Suppressor macrophage treated with lipopolysaccharide for 4 hours (primary cell): ENCODE measurements at places on chromosomes 3 and 15.

- DNase-seq = no peak
Observed at GRCh38 chr3:122025296-122025695, 3.2 kb upstream of the ILDR1 start.

DNA sequence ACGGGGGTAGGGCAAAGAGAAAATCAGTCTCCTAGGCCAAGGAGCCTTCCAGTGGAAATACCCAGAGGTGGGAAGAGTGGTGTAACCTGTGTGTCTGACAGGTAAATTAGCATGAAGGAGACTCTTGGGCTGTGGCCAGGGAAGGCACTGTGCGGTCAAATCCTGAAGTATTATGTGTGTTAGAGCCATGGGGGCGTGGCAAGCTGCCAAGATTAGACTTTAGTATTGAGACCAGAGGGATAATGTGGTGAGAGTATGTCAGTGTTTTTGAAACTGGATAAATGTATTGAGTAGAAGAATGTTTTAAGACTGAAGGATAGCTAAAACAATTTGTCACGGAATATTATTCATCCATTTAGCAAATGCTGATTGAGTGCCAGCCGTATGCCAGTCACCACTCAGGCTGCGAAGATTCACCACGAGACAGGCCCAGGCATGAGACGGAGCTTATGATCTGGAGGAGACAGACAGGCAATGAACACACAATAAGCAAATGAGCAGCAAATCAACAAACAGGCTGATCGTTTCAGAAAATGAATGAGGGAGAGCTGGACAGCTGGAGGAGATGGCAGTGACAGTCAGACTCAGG lies 445.9 kb downstream of the MCTP2 start:
- DNase-seq = no peak

DNA sequence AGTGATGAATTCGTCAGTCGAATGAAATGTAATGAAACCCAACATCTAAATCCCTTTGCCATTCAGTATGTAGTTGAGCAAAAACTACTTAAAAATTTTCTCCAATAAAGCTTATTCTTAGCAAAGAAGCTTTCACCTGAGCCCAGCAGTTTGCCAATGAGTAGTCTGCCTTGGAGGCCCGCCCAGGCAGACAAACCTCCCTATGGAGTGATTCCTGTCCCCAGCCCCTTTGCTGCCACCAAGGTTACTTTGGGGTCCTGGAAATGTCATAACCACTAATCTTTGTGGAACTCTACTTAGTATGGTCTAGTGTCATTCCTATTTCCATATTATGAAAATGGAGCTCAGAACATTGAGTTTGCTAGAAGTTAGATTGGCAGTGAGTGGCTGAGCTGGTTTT lies 12.1 kb downstream of the UBAP1L start:
- no peak for DNase-seq

DNA sequence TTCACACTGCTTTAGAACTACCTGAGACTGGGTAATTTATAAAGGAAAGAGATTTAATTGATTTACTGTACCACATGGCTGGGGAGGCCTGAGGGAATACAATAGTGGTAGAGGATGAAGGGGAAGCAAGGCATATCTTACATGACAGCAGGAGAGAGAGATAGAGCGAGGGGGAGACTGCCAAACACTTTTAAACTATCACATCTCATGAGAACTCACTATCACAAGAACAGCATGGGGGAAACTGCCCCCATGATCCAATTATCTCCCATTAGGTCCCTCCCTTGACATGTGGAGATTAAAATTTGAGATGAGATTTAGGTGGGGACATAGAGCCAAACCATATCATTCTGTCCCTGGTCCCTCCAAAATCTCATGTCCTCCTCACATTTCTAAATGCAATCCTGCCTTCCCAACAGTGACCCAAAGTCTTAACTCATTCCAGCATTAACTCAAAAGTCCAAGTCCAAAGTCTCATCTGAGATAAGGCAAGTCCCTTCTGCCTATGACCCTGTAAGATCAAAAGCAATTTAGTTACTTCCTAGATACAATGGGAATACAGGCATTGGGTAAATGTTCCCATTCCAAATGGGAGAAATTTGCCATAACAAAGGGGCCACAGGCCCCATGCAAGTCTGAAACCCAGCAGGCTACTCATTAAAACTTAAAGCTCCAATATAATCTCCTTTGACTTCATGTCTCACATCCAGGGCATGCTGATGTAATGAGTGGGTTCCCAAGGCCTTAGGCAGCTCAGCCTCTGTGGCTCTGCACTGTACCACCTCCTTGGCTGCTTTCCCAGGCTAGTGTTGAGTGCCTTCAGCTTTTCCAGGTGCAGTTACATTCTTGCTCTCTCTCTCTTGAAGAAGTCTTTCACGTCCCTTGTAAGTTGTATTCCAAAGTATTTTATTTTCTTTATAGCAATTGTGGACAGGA lies 481.7 kb upstream of the TGFBR2 start:
- no peak for DNase-seq

DNA sequence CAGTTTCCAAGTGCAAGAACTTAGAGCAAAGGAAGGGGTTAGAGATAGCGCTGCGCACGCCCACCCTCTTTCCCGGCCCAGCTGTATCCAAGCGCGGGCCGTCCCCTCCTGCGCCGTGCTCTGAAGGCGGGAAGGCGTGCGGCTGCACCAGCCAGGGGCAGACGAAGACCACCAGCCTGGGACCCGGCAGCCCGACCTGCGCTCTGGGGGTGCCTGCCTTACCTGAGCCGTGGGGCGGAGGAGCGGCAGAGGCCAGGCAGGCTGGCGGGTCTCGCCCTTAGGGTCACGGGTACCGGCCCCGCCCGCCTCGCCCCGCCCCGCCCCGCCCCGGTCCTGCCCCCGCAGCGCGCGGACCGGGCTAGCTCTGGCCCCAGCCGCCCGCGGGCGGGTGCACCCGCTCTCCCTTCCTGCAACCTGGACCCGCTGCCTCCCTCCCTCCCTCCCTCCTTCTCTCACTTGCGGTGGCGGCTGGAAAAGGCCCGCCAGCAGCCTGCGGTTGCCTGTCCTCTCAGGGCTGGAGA lies at the start of gene WDR72:
WDR72 (minus strand) TSS at position 253 of the 521 bp plus-strand sequence. CDS start 26,514 bp downstream, outside the sequence.
- DNase-seq = no peak

DNA sequence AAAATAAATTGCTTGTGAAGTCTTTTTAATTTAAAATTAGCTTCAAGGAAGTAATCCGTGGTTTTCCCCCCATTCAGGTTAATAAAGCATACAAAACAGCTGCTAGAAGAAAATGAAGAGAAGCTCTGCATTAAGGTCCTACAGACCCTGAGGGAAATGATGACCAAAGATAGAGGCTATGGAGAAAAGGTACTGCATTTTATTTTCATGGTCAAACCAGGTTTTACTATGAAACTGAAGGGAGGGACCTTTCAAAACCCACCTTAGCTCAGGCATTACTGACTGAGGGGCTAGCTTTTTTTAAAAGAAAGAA lies 218.5 kb downstream of the ITPR1 start:
- DNase-seq = no peak

DNA sequence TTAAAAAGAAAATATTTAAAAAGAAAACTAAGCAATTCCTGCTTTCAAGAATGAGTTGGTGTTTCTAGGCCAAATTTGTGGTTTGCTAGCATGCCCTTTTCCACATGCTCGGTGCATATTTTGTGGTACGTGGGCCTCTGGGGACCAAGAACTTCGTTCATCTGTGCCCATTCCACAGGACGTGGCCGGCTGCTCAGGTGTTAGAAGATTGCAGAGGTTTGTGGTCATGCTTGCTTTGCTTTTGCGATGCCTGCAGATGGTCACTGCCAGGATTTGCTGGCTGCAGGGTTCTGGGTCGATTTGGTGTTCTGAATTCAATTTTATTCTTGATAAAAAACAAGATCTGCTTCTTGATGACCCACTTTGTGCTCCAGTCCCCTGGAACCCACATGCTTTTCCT lies 7.5 kb downstream of the PSTPIP1 start:
- no peak for DNase-seq
